ENCODE measurements at places on chromosomes 6 and 20.

DNA sequence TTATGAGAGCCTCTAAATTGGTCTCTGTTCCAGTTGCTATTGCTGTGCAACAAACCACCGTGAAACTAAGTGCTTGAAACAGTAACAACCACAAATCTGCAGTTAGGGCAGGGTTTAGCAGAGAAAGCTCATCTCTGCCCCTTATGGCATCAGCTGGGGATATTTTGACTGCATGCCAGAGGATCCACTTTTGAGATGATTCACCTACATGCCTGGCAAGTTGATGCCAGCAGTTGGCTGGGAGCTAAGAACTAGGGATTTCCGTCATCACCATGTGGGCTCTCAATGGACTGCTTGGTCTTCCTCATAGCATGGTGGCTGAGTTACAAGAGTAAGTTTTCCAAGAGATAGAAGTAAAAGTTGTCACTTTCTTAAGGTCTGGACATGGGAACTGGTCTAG lies 35.1 kb downstream of the PLCB4 start:
- DNase-seq, result no peak

DNA sequence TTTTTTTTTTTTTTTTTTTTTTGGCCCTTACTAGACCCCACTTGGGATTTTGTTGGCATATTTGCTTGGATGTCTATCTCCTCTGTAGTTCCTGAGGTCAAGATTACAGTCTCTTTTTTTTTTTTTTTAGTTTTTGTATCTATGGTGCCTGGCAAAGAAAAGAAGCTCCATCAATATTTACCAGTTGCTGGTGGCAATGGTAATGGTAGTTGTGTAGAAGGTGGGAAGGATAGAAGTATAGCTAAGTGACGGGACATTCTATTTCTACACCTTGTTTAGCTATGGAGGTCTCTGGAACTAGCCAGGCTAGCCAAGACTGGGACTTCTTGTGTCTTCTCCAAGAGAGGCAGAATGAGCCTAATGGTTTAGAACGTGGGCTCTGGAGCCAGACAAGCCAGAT lies 42.2 kb upstream of the TNFAIP3 start:
- no peak for DNase-seq

DNA sequence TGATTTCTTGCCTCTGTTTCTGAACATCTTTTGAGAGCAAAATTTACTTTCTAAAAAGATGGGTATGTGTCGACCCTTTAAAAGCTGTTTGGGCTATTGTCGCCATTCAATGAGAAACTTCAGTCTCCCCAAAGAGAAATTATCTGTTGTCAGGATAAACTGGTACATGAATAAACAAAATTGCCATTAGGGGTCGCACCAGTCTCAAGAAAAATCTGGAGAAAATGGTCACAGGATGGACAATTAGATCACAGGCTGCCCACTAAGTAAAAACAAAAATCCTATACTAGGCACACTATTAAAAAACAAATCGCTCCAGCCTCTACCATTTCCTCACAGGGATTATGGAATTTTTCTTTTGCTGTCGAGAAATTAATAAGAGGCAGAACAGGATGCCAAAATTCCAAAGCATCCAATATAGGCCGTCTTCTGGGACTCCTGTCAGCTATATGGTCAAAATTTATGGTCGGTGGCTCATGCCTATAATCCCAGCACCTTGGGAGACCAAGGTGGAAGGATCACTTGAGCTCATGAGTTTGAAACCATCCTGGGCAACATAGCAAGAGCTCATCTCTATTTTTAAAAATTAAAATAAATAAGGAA lies 5.5 kb upstream of the HLA-E start:
- peak; percentile 53 for DNase-seq

DNA sequence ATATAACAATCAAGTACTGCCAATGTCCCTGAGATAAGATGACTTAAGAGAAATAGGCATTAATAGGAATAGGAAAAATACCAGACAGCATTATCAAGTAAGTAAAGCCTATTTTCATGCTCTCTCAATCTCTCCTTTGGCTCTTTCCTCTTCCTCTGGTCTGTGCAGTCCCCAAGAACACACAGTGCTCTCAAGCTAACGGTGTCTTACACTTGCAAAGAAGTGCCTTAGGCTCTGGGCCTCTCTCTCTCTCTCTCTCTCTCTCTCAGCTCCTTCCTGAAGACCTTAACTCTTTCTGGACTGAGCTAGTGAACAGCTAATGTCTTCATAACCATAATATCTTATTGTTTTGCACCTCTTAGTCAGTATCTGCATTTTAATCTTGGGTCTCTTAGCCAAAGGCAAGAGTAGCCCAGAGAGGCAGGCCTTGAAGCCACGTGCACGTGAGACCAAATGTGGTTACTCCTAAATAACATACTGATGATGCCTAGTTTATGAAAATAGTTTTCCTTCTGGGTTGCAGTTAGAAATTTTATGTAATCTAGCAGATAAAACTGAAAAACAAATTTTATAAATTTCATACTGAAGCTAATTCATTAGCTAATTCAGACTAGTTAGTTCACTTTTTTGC lies 70.8 kb downstream of the TPD52L1 start:
- DNase-seq, result no peak

- DNase-seq, result no peak
These were observed 65.4 kb downstream of the MTFR2 start for GRCh38 chr6:136184738-136185137.

DNA sequence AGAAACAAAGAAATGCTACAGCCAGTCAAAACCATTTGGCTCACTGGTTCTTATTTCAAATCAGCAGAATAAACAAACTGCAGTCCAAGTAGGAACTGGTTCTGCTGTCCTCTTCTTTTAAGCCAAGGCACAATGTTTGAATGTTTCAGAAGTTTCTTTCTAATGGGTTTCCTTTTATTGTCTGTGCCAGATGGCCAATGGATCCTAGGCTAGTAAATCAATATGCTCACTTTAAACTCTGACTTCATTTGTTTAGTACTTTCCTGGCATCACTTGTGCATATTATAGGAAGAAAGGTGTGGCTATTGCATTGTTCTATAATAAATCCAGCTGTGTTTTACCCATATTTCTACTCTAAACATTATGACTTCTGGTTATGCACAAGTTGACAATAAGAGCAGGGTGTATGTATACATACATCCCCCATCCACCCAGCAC lies 99.7 kb upstream of the PLCB4 start:
- DNase-seq, result no peak

- DNase-seq, result no peak
These were observed at the start of gene KCNG1 for GRCh38 chr20:51022803-51023616. KCNG1 (minus strand) TSS chr20:51023107; CDS start chr20:51010338, 12,769 bp downstream.

DNA sequence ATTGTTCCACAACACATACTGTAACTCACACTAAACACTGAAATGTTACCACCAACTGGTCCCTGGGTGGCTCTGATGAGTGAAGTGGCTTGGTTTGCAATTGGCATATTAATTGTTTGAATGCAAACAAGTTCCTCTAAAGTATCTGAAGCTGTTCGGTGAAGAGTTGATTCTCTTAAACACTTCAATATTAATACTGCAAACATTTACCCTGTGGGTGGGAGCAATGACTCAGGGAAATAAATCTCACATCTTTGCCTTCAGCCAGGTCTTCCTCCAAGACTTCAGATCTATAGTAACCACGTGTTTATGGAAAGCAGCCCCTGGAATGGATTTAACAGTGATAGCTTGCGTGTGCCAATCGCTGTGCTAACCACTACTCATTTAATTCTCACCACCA lies 176.0 kb downstream of the MAFB start:
- no peak for DNase-seq
